ENCODE measurements at places on chromosomes 2 and 18.

- DNase-seq, result no peak
These were observed 42.5 kb upstream of the PPP1CB start for GRCh38 chr2:28709101-28709500.

DNA sequence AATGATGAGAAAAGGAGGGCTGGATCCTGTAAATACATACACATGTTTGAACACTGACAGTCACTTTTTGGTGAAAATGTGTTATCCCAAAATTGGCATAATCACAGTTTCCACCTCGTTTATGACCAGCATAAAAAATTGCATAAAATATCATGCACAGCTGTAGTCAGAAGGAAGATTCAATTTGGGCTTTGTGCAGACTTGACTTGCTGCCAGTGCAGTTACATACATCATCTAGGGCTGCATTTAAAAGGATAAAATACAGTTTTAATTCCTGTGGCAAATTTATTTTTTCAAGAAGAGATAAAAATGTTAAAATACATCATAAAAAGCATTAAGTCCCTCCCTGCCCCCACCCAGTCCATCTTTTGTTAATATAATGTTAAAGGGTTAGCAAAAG lies 103.8 kb downstream of the VWC2L start:
- no peak for DNase-seq

GRCh38 chr2:72603481-72603880 lies 222.4 kb downstream of the EXOC6B start:
- no peak for DNase-seq

GRCh38 chr2:112077814-112078213 lies 22.7 kb downstream of the TMEM87B start:
- DNase-seq, result no peak

GRCh38 chr18:54671291-54671881 lies 80.3 kb downstream of the DYNAP start:
- peak; percentile 38 for DNase-seq

Measured in NCI-H774 (cell line).